ENCODE measurements at places on chromosomes 2 and 18.

GRCh38 chr2:114218383-114218782, 224.1 kb upstream of the DPP10 start:
- DNase-seq: no peak

- DNase-seq: no peak
These were observed 1291.6 kb upstream of the ZEB2 start for GRCh38 chr2:145811276-145812164.

DNA sequence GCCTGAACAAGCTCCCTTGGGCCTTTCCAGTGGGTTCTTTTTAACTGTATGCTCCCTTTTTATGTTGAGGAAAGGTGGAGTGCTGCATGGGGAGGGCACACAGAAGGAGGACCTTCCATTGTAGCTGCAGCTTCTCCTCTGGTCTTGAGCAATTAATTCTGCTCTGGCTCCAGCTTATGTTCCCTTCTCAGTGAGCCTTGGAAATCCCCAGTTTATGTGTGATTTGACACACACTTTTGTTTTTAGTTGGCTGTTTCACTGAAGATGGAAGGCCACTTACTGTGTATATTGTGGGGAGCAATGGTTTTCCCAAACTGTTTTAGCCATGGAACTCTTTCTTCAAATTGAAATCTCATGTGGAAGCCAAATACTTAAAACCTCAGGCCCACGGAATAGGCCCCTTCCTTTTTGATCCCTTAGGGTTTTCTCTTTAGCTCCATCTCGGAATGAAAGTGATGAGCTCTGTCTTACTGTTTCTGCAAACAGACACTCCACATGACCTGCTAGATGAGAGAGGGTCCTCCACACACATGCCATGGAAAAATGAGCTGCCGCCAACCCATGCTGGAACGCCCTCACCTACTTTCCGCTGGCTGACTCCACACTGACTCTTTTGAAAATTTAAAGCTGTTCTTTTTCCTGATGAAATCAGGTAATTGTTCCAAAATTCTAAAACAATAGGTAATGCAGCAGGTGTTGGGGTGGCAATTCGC, 280.9 kb upstream of the SIX2 start:
- DNase-seq: no peak

GRCh38 chr2:109663721-109664120, 49.6 kb downstream of the SOWAHC start:
- no peak for DNase-seq

DNA sequence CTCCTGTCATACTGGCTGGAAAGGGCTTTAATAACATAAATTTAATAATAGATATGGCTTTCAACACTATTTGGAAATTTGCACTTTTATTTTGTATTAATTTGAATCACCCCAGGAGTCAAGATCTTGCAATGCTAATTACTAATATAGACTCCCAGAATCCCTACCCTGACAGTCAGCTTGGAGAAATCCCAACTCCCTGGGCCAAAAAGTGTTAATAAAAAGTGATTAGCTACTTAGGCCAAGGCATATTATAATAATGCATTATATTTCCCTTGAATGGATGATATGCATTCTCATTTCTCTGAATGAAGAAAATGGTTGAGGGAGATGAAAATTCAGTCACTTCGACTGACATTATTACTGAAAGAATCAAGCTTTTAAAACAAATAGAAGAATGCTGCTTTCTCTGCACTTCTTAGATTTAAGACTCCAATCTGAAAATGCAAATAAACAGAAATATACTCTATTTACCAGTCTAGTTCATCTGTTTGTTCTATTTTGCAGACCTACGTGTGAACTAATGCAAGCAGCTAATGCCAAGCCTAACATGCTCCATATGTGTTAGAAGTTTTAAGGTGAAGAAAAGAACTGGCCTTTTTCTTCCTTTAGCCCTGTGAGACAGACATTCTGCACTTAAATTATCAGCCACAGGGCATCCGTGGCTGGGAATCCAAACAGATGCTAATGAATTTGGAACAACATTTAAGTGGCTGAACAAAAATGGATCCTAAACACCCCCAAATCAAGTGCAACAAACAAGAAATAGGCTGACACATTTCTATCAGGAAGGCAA, 33.9 kb upstream of the INSIG2 start:
- no peak for DNase-seq

DNA sequence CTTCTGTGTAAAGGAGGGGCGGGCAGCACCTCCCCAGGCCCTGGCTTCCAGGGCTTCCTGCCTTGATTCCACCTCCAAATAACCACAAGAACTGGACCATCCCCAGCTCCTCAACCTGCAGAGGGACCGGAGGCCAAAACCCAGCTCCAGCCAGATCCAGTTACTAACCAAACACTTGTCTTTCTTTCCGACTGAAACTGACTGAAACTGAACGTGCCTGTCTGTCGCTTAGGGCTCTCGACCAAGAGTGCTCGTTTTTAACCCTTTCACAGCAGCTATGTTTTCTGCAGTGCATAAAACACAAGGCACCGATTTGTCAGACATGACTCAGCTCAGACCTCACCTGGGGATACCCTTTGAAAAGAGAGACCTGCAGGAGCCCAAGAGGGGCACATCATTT, 249.9 kb upstream of the SIX2 start:
- no peak for DNase-seq

DNA sequence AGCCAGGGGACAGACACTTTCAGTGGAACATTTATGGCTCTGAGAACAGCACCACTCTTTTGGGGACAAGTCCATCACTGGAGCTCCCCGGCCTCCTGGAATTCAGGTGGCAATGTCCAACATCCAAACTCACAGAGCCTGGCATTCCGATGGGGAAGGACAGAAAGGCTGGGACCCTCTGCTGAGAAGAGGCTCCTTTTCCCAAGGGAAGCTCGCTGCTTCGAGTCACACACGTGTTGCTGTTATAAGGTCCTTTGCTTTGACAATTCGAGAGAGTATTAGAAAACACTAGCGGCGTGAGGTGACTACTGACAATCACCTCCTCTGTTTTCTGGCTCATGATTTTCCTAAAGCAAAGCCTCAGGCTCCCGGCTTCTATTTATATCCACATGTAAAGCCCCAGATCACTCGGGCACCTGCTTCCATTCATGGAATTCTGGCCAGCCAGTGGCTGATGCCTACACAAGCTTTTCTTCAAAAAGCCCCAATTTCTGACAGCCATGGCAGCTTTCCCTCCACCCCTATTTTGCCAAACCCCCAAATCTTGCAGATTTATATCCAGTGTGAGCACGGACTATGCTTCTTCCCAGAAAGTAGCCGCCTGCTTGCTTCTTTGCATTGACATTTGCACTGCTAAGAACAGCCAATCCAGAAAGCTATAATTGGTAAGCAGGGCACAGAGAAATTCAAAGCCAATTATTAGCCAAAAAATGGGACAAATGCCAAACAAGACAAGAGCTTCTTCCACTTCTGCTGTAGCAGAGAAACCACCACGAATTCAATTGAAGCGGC, 67.3 kb downstream of the NDUFA10 start:
- DNase-seq: no peak

- no peak for DNase-seq
These were observed 113.1 kb upstream of the HAAO start for GRCh38 chr2:42905341-42906110.
